ENCODE measurements at places on chromosomes 3 and 15.

- peak; percentile 15 for DNase-seq
Measured at GRCh38 chr15:39344662-39345141, 236.2 kb upstream of the THBS1 start.

GRCh38 chr3:55959471-55960080 lies 472.5 kb upstream of the WNT5A start:
- DNase-seq, result no peak

- no peak for DNase-seq
Measured at GRCh38 chr15:60091157-60091556, 87.0 kb downstream of the FOXB1 start.

DNA sequence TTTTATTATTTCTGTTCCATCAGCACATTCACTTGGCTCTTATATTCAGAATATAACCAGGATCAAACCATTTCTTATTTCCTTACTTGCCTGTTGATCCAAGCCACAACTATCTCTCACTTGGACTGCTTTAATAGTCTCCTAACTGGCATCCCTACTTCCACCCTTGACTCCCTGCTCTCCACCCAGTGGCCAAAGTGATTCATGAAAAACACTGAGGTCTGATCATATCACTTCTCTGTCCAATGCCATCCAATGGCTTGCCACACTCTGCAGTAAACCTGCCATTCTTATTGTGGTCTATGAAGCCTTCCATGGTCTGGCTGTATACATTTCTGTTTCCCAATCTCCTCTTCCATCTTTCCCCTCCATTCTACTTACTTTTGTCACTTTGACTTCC lies 576.1 kb downstream of the PDCD6IP start:
- DNase-seq, result no peak

DNA sequence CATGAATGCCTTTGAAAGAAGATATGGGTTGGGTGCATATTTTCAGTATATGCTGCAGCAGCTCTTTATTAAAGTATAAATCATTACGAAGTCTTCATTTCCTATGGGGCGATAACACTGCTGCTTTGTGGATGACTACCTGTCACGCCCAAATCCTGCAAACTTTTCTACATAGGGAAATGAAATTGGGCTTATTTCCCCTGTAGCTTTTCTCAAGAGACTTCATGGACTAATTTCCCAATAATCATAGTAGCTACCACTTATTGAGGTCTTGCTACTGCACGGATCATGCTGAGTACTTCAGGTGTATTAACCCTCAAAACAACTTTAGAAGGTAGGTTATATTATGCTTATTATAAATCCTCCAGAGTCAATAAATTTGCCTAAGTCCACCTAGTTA lies 8.0 kb downstream of the TGFBR2 start:
- no peak for DNase-seq

DNA sequence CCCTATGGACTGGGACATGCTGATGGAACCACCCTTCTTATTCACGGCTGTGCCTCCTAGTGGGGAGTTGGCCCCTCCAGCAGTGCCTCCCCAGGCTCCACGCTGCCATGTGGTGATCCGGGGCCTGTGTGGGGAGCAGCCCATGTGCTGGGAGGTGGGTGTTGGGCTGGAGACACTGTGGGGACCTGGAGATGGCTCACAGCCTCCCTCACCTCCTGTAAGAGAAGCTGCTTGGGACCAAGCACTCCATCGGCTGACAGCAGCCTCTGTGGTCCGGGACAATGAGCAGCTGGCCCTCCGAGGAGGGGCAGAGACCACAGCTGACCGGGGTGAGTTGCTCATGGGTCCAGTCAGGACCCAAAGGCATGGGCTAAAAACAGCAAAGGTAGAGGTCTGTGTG lies 9.1 kb downstream of the ALG3 start:
- DNase-seq, result no peak

DNA sequence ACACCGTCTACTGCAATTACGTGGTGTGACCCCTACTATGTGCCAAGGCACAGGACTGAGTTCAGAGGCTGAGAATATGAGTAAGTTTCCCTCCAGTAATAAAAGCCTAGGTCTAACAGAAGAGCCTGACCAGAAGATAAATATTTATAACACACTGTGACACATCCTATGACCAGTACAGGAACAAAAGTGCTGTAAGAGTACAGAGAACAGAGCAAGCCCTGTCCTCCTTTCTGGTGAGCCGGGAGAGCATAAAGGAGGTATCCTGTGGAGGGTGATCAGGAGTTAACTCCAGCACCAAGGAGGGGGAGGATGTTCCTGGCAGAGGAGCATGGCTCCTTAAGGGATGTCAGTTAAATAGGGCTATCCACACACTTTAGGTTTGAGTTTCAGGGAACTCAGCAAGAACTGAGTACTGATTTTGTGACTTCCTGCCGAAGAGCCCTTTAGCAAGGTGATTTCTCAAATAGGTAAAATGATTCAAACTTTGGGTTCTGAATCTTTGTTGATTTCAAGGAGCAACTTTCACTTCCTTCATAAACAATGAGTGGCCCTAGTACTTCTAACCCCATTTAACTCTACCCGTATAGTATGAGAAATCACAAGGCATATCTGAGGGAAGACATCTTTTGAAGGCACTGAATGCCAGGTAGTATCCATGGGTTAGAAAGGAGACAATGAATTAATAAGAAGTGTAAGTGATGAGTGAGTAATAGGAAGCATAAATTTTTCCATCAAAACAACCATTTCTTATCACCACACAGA lies 198.0 kb downstream of the THRB start:
- DNase-seq, result peak; percentile 16

- peak; percentile 60 for DNase-seq
Measured at GRCh38 chr15:50907601-50908208, 778 bp upstream of the AP4E1 start.

DNA sequence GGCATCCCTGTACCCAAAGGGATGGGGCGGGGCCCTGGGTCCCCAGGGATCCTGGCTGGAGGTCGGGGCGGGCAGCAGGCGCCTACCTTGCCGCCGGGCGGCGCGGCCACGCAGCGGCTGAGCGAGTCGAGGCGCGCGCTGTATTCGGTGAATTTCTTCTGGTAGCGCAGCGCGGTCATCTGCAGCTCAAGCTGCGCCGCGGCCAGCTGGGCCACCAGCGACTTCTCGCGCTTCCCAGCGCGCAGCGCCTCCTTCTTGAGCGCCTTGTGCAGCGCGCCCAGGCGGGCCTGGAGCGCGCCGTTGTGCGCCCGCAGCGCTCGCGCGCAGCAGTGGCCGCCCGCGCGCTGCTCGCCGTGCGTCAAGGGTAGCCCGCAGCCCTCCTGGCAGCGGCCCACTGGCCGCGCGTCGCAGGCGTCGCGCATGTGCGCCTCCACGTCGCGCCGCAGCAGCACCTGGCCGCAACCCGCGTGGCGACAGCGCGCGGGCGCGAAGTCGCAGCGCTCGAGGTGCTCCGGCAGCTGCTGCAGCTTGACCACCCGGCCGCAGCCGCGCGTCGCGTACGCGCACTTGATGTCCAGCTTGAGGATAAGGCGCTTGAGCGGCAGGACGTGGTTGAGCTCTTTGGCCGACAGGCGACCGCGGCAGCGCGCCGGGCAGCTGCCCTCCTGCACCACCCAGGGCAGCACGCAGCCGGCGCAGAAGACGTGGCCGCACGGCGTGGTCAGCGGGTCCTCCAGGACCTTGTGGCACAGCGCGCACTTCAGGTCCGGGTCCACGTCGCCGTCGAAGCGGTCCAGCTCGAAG lies 522 bp downstream of the PDZRN3 start:
- peak; percentile 70 for DNase-seq

- no peak for DNase-seq
Measured at GRCh38 chr3:4341336-4341675, 38.1 kb downstream of the SETMAR start.

- peak; percentile 9 for DNase-seq
Measured at GRCh38 chr3:124429129-124429815, 301.0 kb upstream of the UMPS start.

- DNase-seq, result no peak
Measured at GRCh38 chr3:141486496-141486745, 406 bp upstream of the RASA2 start.

- DNase-seq, result no peak
Measured at GRCh38 chr3:65251375-65251774, 563.6 kb upstream of the ADAMTS9 start.

GRCh38 chr3:108404368-108404767 lies 106.0 kb downstream of the MYH15 start:
- DNase-seq, result no peak

- no peak for DNase-seq
Measured at GRCh38 chr3:4939276-4939675, 40.0 kb upstream of the BHLHE40 start.

Data from iPS-NIHi11 (cell line).